Liver (tissue), 10 donors: ENCODE measurements at places on chromosomes 3 and 15. TPM values are rescaled to one million over a fixed set of nuclear protein-coding genes. Genes with fewer than 3 reads are reported as not detected.

Gene CRABP1
- polyA plus RNA-seq, result not detected

Gene ZFAND6
- polyA plus RNA-seq, result 47.6 TPM

Gene EID1
- polyA plus RNA-seq, result 70.6 TPM

Gene LINS1
- polyA plus RNA-seq, result 2.9 TPM

Gene LRRC31
- 0.53 TPM for polyA plus RNA-seq

Gene CCDC9B
- 0.43 TPM for polyA plus RNA-seq

Gene EPHB3
- 0.51 TPM for polyA plus RNA-seq

Gene HDGFL3
- polyA plus RNA-seq, result 0.92 TPM

Gene SAMD7
- polyA plus RNA-seq, result not detected

Gene CYP19A1
- polyA plus RNA-seq, result not detected

Gene ADAMTS17
- polyA plus RNA-seq, result 11.6 TPM

Gene DAZL
- not detected for polyA plus RNA-seq

Gene DZIP1L
- polyA plus RNA-seq, result 0.62 TPM

Gene C3orf70
- polyA plus RNA-seq, result 0.15 TPM

Gene GPR87
- not detected for polyA plus RNA-seq
